ENCODE measurements at places on chromosomes 1 and 21.

DNA sequence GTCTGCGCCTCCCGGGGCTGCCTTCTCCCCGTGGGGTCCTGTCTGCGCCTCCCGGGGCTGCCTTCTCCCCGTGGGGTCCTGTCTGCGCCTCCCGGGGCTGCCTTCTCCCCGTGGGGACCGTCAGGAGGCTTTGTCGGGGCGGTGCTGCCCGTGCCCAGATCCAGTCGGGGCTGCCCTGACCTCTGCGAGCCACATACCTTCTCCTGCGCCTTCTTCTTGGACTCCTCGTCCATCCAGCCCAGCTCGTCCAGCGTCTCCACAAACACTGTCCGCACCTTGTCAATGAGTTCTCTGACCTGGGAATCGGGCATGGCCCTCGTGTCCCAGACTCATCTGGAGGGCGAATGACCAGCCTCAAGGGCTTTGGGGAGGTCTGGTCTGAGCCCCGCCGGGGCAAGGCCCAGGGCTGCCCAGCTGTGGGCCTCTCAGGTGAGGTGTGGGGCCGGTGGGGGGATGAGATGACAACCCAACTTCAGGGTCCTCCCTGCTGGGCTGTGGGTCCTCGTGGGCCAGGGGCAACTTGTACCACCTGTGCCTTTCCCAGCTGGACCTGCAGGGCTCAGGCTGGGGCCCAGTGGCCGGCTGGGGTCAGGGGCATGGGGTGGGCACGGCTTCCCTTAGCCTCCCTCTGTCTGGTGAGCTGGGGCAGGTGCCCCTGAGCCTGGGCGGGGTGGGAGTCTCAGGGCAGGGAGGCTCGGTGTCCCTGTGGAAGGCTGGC lies 9.4 kb downstream of the PRXL2B start:
- DNase-seq: no peak

GRCh38 chr1:109818271-109818987 lies 54.7 kb upstream of the EPS8L3 start:
- DNase-seq: no peak

DNA sequence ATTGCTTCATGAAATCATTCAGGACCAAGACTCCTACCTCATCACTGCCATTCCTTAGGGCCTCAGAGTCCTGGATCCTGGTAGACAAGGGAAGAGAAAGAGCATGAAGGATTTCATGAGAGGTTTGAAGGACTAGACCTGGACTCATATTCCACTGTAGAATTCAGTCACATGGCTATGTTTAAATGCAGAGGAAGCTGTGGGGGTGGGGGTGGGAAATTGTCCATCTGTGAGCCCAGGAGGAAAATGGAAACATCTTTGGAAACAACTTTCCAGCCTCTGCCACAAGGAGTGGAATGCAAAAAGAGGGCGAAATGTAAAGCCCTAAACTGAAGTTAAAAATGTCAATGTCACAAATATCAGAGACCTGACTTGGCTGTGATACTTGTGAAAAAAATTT lies 73.0 kb downstream of the BRINP2 start:
- no peak for DNase-seq

- DNase-seq: peak; percentile 33
Observed at GRCh38 chr1:119675349-119676345, 27.6 kb upstream of the ZNF697 start.

DNA sequence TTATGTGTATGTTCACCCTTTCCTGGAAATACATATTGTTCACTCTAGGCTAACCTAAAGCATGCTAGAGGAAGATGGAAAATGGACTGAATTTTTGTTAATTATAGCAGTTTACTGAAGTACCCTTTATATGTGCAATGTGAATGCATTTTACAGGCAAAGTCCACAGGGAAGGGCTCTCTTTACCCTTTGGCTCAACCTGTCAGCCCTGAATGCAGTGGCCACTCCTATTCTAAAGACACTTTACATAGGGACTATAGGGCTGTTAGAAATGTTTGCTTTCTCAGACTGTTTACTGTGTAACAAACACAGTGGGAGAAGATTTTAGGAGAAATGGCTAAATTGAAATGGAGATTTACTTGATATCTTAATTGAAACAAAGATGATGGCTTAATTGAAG lies 78.5 kb downstream of the BRINP2 start:
- DNase-seq: no peak

DNA sequence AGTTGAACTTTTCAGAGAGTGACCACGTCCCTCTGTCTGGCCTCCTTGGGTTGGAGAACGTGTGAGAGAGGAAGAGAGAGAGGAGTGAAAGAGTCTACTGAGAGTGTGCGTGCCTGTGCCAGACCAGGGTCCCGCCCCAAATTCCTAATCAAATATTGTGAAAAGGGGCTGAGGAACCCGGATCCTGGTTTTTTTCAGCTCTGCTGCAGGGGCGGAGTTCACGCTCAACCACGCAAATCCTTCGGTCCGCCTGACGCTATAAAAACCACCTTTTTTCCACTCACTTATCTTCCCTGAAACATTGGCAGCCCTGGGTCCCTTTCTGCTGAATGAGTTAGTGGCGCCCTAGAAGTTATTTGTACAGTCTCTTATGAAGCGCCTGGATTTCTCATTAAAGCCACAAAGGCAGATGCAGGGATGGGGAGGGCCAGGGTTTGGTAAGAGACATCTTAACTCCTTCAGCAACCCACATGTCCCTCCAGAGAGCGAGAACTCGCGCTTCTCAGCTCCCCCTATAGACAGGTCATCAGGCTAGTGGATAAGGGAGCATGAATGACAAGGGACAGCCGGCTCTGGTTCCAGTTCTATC lies at the start of gene FMOD:
FMOD (minus strand) TSS at position 86 of the 589 bp plus-strand sequence. CDS start 2,852 bp downstream, outside the sequence.
- DNase-seq: no peak

DNA sequence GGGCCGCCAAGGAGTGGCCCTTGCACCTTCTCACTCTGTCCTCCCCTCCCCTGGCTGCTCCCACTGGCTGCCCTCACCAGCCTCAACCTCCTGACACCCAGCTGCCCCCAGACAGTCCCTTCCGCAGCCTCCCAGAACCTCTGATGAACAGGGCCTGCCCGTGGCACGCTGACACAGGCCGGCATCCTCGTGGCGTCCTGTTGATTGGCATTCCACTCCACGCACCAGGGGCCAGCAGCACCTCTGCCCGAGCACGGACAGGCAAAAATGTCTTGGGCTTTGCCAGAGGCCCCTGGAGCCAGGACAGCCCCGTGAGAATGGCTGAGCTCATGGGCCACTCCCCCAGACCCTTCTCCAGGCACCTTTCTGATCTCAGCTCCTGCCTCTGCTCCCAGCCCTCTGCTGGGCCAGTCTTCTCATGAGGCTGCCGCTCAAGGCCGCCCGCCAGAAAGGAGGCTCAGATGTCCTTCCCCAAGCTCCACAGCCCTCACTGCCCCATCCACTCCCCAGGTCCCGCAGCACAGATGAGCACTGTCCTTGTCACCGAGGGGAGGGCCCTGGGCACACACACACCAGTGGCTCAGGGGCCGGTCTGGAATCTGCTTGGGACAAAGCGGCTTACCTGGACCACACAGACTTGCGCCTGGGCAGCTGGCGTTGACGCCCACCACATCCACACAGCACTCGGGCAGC lies 15.8 kb upstream of the RNF223 start:
- DNase-seq: no peak
